Heart right ventricle (tissue), 16 donors: ENCODE measurements at places on chromosomes 3 and 15. TPM values are rescaled to one million over a fixed set of nuclear protein-coding genes. Genes with fewer than 3 reads are reported as not detected.

Gene GPR27
- 0.37 TPM for polyA plus RNA-seq

Gene TNIK
- polyA plus RNA-seq: 10.0 TPM

- no peak for DNase-seq
- H3K36me3 ChIP-seq: peaks cover 12% of the 10 kb centered on the region
- no peaks in the 10 kb centered on the region for H3K27me3 ChIP-seq
- no peak overlapping the region for H3K4me3 ChIP-seq
- peaks cover 3% of the 10 kb centered on the region for H3K4me1 ChIP-seq
Observed at GRCh38 chr15:60518511-60518910, 39.6 kb upstream of the ICE2 start.

- no peaks in the 10 kb centered on the region for H3K4me1 ChIP-seq
- H3K27me3 ChIP-seq: no peaks in the 10 kb centered on the region
- no peaks in the 10 kb centered on the region for H3K36me3 ChIP-seq
- no peak for DNase-seq
Observed at GRCh38 chr3:88678747-88679146, 428.7 kb upstream of the EPHA3 start.

Gene ACTL6A
- polyA plus RNA-seq: 42.7 TPM

DNA sequence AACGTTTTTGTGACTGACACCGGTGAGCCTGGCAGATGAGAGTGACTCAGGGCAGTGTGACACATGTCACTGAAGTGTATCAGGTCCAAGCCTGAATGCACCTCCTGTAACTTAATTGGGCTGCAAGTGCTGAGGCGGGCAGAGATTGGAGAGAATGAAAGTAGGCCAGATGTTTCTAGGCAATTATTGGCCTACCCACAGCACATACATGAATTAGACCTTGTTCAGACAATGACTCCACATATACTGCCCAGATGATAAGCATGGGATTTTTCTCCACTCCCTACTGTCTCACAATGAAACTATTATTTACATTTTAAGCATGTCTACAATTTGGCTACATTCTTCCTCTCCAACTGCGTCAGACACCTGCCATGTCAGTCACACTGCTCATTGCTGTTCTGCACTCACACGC lies 187.3 kb upstream of the ZNF385D start:
- no peaks in the 10 kb centered on the region for H3K27me3 ChIP-seq
- DNase-seq: no peak

DNA sequence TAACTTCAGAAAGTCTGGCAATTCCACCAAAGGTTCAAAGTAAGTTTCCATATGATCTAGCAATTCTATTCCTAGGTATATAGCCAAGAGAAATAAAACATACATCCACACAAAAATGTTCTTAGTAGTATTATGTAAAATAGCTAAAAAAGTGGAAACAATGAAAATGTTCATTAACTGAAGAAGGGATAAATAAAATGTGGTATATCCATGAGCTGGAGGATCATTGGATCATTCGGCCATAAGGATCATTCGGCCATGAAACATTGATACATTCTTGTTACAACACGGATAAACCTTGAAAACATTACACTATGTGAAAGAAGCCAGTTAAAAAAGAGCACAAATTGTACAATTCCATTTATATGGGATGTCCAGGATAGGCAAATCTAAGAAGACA lies 2.4 kb downstream of the KPNA4 start:
- no peak overlapping the region for H3K4me3 ChIP-seq
- peaks cover 39% of the 10 kb centered on the region for H3K4me1 ChIP-seq
- no peaks in the 10 kb centered on the region for H3K27me3 ChIP-seq
- DNase-seq: no peak
- no peak overlapping the region for H3K27ac ChIP-seq

- H3K27ac ChIP-seq: no peak overlapping the region
- no peaks in the 10 kb centered on the region for H3K4me1 ChIP-seq
- no peaks in the 10 kb centered on the region for H3K36me3 ChIP-seq
- DNase-seq: no peak
- H3K4me3 ChIP-seq: no peak overlapping the region
Observed at GRCh38 chr3:66572090-66572675, 71.4 kb upstream of the LRIG1 start.

DNA sequence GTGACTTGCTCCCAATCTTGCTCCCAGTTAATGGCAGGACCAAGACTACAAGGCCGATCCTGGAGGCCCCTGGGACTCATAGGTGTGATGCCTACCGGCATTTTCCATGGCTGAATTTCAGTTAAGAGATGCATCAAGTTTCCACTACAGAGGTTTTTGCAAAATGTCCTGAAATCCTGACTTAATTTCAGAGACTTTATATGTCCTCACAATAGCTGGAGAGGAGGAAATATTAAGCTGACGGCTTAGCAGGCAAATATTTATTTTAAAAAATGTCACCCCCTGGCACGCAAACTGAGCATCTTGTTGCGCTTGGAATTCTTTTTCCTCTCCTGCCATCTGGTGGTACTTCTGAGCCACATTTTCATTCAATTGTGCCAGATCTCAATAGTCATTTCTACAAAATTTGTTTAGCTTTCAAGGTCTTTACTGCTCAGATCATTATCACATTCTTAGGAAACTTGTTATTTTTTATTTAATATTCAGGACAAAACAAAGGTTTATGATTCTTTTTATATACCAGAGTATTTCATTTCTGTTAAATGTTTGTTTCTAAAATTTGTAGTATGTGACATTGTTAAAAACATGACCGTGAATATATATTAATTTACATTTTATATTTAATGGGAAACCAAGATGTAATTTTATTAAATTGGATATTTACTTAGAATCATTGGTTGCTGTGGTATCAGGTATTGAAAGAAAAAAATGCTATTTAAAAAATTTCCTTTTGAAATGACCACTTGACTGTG lies 189.2 kb upstream of the THRB start:
- no peaks in the 10 kb centered on the region for H3K4me1 ChIP-seq
- no peak overlapping the region for H3K4me3 ChIP-seq
- no peaks in the 10 kb centered on the region for H3K27me3 ChIP-seq
- peak; percentile 19 for DNase-seq

GRCh38 chr15:59268168-59268851 lies 61.7 kb downstream of the LDHAL6B start:
- no peaks in the 10 kb centered on the region for H3K27me3 ChIP-seq
- no peak for DNase-seq
- peaks cover 4% of the 10 kb centered on the region for H3K36me3 ChIP-seq
- no peaks in the 10 kb centered on the region for H3K4me1 ChIP-seq
- H3K27ac ChIP-seq: no peak overlapping the region
- H3K4me3 ChIP-seq: no peak overlapping the region

DNA sequence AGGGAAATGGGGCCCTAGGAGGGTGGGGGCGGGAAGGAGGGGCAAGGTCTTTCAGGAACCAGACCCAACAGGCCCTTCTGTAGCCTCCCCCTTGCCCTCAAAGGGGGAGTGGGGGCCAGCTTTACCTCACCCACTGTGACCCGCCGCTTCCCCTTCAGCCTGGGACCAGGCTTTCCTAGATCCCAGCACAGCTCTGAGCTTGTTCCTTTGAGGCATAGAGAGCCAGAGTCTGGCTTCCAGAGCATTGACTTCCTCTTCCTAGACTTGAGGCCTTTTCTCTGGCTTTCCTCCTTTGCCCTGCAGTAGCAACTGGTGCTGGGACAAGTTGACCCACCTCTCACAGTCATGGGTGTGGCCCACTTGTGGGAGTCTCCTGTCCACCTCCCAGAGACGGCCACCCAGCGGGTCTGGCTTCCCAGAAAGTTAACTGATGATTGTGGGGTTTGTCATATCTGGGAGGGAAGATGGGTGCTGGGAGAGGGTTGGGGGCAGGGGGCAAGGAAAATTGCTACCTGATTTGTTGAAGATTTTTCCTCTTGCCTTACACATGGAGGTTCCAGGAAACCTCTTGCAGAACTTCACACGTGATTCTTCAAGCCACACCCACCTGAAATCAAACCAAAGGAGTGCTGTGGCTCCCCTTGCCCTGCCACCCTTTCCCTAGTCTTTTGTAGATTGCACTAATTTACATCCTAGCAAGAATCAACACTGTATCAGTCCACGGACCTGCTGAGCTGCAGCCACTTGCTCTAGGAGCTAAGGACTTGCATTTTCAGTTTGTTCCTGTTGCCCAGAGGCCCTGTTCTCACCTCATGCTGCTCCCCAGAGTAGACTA lies 4.1 kb upstream of the CHST14 start:
- no peak for DNase-seq
- no peak overlapping the region for H3K4me3 ChIP-seq
- peaks cover 9% of the 10 kb centered on the region for H3K4me1 ChIP-seq
- no peak overlapping the region for H3K27ac ChIP-seq
- H3K27me3 ChIP-seq: no peaks in the 10 kb centered on the region
- peaks cover 49% of the 10 kb centered on the region for H3K36me3 ChIP-seq

- H3K4me3 ChIP-seq: no peak overlapping the region
- peaks cover 16% of the 10 kb centered on the region for H3K4me1 ChIP-seq
- no peak for DNase-seq
- H3K27me3 ChIP-seq: no peaks in the 10 kb centered on the region
Observed at GRCh38 chr15:70442616-70443321, 320.6 kb downstream of the UACA start.

Gene MYL3
- polyA plus RNA-seq: 7,541 TPM

Gene SHF
- 5.8 TPM for polyA plus RNA-seq

- H3K27me3 ChIP-seq: no peaks in the 10 kb centered on the region
- H3K4me3 ChIP-seq: no peak overlapping the region
- no peak overlapping the region for H3K27ac ChIP-seq
- no peaks in the 10 kb centered on the region for H3K4me1 ChIP-seq
Observed at GRCh38 chr3:112675349-112675748, 34.4 kb upstream of the CCDC80 start.

DNA sequence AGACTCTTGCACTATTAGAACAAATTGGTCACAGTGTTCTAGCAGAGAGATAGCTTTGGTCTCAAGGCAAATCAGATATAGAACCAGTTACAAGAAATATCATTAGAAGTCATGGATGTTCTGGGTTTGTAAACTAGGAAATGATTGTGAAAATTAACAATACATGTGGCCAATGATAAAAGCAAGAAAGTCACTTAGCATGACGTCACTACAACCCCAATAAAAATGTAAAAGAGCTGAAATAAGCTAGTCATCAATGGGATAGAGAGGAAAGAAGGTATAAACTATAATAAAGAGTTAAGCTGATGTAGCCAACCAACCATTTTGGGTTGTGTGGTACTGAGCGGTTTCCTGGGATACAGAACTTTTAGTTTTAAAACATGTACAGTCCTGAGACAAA lies 32.1 kb upstream of the KCNH8 start:
- H3K27ac ChIP-seq: no peak overlapping the region
- no peaks in the 10 kb centered on the region for H3K4me1 ChIP-seq
- no peak for DNase-seq
- no peak overlapping the region for H3K4me3 ChIP-seq

GRCh38 chr3:100810671-100811070 lies 101.4 kb downstream of the TFG start:
- no peaks in the 10 kb centered on the region for H3K36me3 ChIP-seq
- H3K27me3 ChIP-seq: no peaks in the 10 kb centered on the region
- no peak for DNase-seq
- H3K4me1 ChIP-seq: no peaks in the 10 kb centered on the region
- H3K4me3 ChIP-seq: no peak overlapping the region
- H3K27ac ChIP-seq: no peak overlapping the region

DNA sequence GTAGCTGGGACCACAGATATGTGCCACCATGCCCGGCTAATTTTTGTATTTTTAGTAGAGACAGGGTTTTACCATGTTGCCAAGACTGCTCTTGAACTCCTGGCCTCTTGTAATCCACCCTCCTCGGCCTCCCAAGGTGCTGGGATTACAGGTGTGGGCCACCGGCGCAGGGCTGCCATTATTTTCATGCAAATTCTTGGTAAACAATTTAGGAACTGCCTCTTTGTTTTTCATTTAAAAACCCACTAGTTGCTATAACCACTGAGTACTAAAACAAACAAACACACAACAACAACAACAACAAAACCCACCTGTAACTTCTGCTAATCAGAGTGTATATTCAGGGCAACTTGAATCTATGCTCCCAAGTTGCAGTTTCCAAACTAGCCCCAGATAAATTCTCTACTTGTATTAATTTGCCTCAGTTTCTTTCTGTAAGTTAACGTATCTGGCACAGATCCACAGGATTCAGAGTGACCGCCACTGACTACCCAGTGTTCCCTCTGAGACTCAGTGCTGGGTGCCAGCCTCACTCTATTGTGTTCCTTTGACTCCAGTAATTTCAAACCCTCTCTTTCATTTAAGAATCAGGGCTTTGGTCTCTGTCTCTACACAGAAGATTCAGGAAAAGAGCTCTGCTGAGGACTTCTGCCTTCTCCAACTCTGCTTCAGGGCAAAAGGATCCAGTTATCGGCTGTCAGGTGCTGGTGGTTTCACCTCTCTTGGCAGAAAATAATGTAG lies 18.6 kb upstream of the ZNF710 start:
- H3K4me3 ChIP-seq: no peak overlapping the region
- no peaks in the 10 kb centered on the region for H3K36me3 ChIP-seq
- H3K4me1 ChIP-seq: no peaks in the 10 kb centered on the region
- no peaks in the 10 kb centered on the region for H3K27me3 ChIP-seq
- H3K27ac ChIP-seq: no peak overlapping the region

DNA sequence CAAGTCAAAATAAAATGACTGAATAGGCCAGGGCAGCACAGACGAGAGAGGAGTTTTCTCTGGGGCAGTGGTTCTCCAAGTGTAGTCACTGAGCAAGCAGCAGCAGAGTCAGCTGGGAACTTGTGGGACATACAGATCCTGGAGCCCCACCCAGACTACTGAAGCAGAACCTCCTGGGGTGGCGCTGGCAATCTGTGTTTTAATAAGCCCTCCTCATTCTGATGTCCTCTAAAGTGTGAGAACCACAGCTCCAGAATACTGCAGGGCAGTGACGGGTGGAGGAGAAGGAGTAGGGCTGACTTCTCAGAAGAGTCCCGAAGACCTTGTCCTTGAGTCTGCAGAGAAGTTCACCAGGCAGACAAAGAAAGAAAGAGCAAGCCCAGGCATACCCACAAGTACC lies 251.3 kb upstream of the HES1 start:
- H3K27ac ChIP-seq: no peak overlapping the region
- H3K4me1 ChIP-seq: no peaks in the 10 kb centered on the region
- no peaks in the 10 kb centered on the region for H3K27me3 ChIP-seq
- no peak for DNase-seq
- no peaks in the 10 kb centered on the region for H3K36me3 ChIP-seq
- H3K4me3 ChIP-seq: no peak overlapping the region

GRCh38 chr15:36175186-36175740 lies 404.2 kb upstream of the CDIN1 start:
- DNase-seq: no peak
- no peak overlapping the region for H3K27ac ChIP-seq
- no peaks in the 10 kb centered on the region for H3K36me3 ChIP-seq
- no peaks in the 10 kb centered on the region for H3K27me3 ChIP-seq
- no peaks in the 10 kb centered on the region for H3K4me1 ChIP-seq

GRCh38 chr3:141425523-141426233 lies 57.4 kb downstream of the ZBTB38 start:
- H3K4me1 ChIP-seq: peaks cover 99% of the 10 kb centered on the region
- no peak for DNase-seq
- H3K36me3 ChIP-seq: peaks cover 6% of the 10 kb centered on the region
- peak overlapping the region; percentile 64 for H3K27ac ChIP-seq

DNA sequence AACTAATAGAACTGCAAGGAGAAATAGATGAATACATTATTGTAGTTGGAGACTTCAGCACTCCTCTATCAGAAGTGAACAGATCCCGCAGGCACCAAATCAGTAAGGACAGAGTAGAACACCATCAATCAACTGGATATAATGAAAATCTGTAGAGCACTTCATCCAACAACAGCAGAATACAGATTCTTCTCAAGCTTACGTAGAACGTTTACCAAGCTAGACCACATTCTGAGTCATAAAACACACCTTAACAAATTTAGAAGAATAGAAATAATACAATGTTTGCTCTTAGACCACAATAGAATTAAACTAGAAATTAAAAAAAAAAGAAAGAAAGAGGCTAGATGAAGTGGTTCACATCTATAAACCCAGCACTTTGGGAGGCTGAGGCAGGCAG lies 70.7 kb upstream of the NEDD4 start:
- no peak overlapping the region for H3K27ac ChIP-seq
- no peaks in the 10 kb centered on the region for H3K36me3 ChIP-seq
- no peak overlapping the region for H3K4me3 ChIP-seq
- H3K4me1 ChIP-seq: no peaks in the 10 kb centered on the region
- H3K27me3 ChIP-seq: no peaks in the 10 kb centered on the region
